Activated CD8-positive, alpha-beta T cell treated with anti-CD3 and anti-CD28 coated beads for 36 hours (primary cell): ENCODE measurements at places on chromosomes 4 and X. TPM values are rescaled to one million over a fixed set of nuclear protein-coding genes. Genes with fewer than 3 reads are reported as not detected.

DNA sequence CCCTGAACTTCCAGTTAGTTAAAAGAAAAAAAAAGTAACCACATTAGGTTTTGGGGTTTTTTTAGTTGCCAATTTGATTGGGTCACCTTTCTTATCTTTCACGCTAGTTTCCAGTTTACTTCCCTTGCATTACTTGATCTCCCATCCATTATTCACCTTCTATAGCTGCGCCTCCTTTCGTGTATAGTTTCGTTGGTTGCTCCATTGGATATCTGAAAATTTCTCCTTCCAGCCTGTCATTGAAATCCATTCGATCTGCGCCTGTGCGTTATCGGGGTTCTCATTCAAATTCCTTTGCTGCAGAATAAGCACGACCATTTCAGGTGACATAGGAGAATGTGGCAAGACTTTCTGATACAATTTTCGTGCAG, 764 bp downstream of the TRAPPC11 start:
- no peak for DNase-seq

DNA sequence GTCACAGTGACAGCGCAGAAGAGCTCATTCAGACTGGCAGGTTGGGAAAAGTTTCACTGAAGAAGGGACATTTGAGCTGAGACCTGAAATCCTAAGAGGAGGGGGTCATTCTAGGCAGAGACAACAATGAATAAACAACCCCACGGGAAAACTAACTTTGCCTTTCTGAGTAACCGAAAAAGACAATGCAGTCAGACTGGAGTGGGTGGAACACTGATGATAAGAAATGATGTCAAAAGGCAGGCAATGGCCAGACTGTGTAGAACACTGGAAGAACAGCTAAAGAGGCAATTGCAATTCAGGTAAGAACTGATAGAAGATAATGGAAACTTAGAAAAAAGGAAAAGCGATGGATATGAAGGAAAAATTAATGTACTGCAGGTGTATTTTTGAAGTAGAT, 73.8 kb downstream of the CHIC2 start:
- no peak for DNase-seq

DNA sequence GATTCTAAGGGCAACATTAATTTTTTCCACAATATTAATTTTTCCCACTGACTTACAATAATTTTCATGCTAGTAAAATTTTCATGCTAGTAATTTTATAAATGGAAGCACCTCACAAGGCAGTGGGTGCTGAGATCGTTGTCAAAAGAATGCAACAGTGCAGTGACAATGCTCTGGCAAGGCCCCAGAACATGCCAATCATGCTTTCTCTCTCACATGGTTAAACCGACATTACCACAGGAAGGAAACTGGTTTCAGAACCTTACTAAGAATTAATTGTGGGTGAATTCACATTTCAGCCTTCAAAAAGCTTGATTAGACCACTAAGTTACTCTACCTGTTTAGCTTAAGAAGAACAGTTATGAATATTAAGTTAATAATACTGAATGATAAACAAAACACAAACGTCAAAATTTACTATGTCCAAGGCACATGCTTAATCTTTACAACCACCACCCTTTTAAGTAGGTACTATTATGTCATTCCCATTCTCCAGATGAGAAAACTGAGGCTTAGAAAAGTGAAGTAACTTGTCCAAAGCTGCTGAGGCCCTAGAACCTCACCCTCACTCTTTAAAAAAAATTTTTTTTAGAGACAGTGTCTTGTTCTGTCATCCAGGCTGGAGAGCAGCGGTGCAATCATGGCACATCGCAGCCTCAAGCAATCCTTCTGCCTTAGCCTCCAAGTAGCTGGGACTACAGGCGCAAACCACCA, 10.0 kb upstream of the OPHN1 start:
- peak; percentile 36 for DNase-seq

DNA sequence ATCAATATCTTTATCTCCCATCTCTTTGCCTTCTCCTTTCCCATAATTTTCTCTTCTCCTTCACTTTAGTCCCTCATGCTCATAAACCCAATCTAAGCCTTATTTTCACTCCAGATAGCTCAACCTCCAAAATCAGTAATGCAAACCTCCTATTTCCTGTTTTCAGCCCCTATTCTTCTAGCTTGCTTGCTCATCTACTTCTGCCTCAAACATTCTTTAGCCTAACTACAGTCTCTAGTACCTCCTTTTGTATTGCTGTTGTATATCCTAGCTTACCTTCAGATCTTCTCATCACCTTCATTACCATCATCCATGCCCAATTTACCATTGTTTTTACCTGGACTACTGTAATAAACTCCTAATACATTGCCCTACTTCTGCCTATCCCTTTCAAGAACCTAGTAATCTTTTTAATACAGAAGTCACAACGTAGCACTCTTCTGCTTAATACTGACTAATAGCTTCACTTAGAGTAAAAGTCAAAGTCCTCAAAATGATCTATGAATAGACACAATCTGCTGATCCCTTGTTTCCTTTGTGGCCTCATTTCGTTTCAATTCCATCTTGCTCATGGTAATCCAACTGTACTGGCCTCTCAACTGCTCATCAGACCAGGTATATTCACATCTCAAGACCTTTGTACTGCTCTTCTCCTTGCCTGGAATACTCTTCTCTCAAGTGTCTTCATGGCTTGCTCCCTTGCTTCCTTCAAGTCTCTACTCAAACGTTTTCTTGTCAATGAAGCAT, 123.4 kb downstream of the FAM13A start:
- no peak for DNase-seq

DNA sequence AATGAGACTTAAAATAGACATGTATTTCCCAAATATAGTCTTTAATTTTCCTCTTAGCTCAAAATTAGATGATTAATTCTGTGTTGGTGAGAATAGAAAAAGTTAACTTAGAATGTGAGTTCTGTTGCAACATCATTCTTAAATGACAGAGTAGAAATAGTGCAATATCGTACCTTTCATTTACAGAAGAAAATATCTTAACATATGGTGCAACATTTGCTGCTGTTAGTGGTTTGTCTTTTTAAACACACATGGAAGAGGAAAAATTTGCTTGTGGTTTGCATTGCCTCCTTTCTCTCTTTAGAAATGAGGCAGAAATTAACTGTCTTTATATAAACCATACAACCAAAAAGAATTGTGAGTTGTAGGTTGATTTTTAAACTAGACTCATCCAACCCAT, 39.3 kb upstream of the FHDC1 start:
- DNase-seq: no peak

GRCh38 chrX:111103246-111103645, 7.3 kb downstream of the PAK3 start:
- DNase-seq: no peak

- no peak for DNase-seq
These were observed 32.9 kb downstream of the MED28 start for GRCh38 chr4:17647176-17647806.

DNA sequence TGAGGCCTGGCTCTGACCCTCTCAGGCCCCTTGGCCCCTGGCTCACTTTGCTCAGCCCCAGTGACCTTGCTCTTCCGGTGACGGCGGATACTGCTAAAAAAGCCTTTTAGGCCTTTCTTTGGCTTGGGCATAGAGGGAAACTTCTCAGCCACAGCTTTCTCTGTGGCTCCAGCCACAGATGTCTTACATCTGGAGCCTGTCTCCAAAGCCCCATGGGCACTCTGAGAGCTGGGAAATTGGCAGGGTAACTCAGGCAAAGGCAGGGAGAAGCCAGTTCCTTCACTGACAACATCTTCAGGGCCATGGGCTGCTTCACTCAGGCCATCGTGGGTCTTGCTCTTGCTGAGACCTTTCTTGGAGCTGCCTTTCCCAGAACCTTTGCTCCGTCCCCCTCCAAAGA, 12.8 kb downstream of the AMER1 start:
- DNase-seq: no peak

GRCh38 chr4:100869276-100869675, 351.5 kb upstream of the EMCN start:
- no peak for DNase-seq

- DNase-seq: no peak
These were observed 72.7 kb downstream of the FRMPD4 start for GRCh38 chrX:12210971-12211370.

DNA sequence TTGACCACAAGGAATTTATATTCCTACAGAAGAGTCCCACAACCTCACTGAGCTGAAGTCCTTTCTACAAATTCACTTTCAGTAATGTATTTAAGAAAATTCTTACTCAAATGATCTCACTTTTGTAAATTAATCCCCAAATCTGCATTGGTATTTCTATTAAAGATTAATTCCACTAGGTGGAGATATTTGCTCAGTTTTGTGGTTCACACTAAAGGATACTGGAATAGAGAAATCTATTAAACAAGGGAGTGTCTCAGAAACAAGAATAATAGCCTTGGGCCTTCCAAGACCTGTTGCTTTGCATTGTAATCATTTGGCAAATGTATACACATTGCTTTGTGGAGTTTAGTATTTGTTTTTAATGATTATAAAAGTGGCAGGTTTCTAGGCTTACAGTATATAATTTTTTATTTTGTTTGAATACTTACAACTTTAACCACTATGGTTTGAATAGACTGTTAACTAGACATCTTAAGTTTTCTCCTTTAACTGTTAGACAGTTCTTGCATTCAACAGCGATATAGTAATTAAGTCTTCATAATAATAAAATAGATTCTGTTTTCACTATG, 25.9 kb downstream of the CFAP299 start:
- DNase-seq: no peak

- DNase-seq: no peak
These were observed 8.3 kb upstream of the HAND2 start for GRCh38 chr4:173538148-173538908.

- DNase-seq: no peak
These were observed 14.2 kb downstream of the PHOX2B start for GRCh38 chr4:41734371-41734770.

- no peak for DNase-seq
These were observed 128.1 kb downstream of the MID1 start for GRCh38 chrX:10492250-10492649.

- DNase-seq: no peak
These were observed 114.9 kb downstream of the EFHC2 start for GRCh38 chrX:44228621-44229020.

- DNase-seq: no peak
These were observed 111.9 kb downstream of the GLRA3 start for GRCh38 chr4:174716986-174717770.

GRCh38 chrX:36642052-36642451, 366.1 kb upstream of the FAM47C start:
- DNase-seq: no peak

DNA sequence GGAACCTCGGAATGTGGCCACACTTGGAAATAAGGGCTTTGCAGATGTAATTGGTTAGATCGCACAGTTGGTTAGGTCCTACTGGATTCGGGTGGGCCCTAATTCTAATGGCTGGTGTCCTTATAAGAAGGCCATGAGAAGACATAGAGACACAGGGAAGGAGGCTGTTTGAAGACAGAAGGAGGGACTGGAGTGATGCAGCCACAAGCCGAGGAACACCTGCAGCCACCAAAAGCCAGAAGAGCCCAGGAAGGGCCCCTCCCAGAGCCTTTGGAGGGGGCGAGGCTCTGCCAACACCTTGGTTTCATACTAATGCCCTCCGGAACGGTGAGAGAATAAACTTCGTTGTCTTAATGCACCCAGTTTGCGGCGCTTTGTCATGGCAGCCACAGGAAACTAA, 47.0 kb downstream of the EVC start:
- no peak for DNase-seq

DNA sequence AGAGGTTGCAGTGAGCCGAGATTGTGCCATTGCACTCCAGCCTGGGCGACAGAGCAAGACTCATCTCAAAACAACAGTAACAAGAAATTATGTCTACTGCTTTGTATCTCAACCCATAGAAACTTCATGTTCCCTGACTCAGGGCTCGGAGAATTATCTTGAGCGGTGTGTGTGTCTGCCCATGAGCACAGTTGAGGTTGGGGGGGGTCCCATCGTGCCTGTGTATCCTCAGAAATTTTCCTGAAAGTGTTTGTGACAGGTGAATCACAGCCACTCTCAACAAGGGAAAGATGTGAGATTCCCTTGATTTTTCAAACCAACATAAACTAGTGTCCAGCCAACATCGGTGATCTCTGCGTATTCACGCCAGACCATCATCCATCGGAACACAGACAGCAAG, 319.1 kb downstream of the ASMT start:
- DNase-seq: no peak

DNA sequence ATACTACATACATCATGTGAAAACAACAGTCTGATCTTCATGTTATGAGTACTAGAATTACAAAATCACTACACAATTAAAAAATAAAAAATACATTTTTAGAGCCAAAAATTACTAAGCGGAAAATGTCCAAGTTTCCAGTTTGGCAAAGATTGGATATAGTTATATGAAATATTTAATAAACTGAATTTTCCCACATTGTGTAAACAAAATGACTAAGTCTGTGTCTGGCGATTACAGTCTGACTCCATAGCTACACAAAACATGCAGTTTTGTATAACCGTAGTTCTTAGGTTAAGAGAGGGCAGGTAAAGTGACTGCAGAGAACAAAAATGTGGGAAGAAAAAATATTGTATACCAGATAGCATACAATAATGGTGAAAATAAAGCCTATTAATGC, 59.2 kb upstream of the TMEM47 start:
- no peak for DNase-seq

- no peak for DNase-seq
These were observed 1427.9 kb downstream of the FAM133A start for GRCh38 chrX:95101851-95102390.

- DNase-seq: no peak
These were observed 10.3 kb upstream of the NAT8L start for GRCh38 chr4:2048831-2049230.

DNA sequence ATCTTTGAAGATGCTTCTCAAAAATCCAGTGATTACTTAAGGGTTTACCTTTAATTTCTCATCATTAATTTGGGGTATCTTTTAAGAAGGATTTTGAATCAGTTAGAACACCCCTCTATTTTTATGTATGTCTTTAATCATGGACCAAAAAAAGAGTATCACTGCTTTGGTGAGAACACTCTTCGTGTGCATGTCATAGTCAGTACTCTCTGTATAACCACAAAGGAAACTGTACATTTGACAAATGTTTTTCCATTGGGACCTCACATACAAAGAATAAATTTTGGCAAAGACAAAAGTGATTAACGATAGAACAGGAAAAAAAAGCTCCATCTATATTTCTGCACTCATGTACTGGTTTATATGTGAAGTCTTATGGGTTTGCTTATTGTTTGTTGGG, 31.3 kb downstream of the FAM241A start:
- no peak for DNase-seq

- DNase-seq: no peak
These were observed 21.8 kb downstream of the RPS6KA3 start for GRCh38 chrX:20244931-20245330.

GRCh38 chr4:159446266-159446976, 343.5 kb downstream of the RAPGEF2 start:
- peak; percentile 31 for DNase-seq

Gene BANK1
- 0.09 TPM for total RNA-seq

Gene RTL9
- total RNA-seq: not detected

Gene LRCH2
- not detected for total RNA-seq

Gene MAGEA1
- not detected for total RNA-seq

Gene RAI2
- total RNA-seq: 0.41 TPM

Gene OSTC
- total RNA-seq: 80.0 TPM

Gene SLC25A53
- total RNA-seq: 4.4 TPM

Gene FOXR2
- not detected for total RNA-seq

Gene TXK
- total RNA-seq: 20.6 TPM

Gene STK32B
- not detected for total RNA-seq

Gene RNF128
- not detected for total RNA-seq

Gene RBMXL3
- total RNA-seq: not detected

Gene SNCA
- not detected for total RNA-seq

Gene ARAF
- total RNA-seq: 53.9 TPM
